ENCODE measurements at places on chromosomes 12 and 14.

GRCh38 chr14:93319958-93320357 is 12.9 kb downstream of the BTBD7 start:
- DNase-seq = no peak

DNA sequence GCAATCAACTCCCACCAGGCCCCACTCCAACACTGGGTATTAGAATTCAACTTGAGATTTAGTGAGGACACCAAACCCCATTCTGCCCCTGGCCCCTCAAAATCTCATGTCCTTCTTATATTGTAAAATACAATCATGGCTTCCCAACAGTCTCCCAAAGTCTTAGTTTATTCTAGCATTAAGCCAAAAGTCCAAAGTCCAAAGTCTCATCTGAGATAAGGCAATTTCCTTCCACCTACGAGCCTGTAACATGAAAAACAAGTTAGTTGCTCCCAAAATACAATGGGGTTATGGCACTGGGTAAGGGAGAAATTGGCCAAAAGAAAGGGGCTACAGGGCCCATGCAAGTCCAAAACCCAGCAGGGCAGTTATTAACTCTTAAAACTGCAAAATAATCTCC is 46.6 kb upstream of the TMTC1 start:
- DNase-seq = no peak

GRCh38 chr12:66584673-66585072 is 94.2 kb downstream of the GRIP1 start:
- DNase-seq = no peak

DNA sequence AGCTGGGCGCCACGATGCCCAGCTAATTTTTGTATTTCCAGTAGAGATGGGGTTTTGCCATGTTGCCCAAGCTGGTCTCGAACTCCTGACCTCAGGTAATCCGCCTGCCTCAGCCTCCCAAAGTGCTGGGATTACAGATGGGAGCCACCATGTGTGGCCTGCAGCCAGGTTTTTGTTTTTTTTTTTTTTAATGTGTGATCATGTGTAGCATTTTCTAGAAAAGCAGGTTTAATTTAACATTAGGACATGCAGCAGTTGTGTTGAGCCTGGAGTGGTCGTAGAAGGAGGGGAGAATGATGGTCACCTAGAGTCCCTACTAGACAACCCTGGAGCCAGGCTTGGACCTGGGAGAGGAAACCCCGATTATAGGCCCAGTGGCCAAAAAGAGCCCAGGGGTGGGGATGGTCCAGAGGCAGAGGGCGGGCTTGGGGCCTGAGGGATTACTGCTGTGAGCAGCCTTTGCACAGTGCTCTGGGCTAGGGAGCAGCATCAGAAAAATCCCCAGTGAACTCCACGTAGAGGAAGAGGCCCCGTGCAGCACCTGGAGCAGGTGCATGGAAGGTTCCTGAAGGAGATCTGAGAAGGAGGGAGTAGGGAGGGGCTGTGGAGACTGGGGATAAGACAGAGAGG is 13.6 kb downstream of the DLK1 start:
- DNase-seq = no peak

DNA sequence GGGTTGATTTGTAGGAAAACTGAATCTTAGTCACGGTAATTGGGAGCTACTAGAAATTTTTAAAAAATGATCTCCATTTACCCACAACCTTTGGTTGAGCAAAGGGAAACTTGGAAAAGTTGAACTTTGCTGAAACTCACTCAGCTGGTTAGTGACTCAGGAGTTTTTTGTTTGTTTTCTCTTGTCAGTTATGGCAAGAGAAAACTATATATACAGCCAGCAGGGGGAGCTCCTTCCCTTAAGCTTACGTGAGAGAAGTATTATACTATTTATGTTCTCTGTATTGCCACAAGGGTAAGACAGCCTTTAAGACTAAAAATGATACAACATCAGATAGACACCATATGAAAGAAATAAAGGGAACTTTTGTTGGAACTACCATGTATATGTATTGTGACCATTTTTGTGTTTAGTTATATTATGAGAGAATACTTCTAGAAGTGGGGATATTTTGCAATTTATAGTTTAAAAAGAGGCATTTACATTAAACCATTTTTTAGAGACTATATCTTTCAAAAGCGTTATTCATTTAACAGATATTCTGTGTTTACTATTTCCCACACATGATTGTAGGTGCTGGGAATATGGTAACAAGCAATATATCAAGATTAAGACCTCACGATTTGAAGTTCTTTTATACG is 28.1 kb upstream of the TBC1D30 start:
- peak; percentile 68 for DNase-seq

DNA sequence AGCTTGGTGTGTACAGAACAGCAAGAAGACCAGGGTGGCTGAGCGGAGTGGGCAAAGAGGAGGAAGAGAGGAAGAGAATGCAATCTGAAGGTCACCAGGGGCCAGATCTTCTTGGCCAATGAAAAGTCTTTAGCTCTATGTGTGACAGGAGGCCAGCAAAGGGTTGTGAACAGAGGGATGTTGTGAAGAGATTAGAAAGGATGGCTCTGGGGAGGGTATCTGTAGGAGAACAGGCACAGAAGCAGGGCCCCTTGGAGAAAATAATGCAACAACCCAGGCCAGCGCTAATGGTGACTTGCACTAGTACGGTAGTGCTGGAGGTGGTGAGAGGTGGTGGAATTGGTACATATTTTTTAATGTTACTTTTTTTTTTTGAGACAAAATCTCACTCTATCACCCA is 97.2 kb downstream of the NT5DC3 start:
- DNase-seq = no peak

GRCh38 chr14:53213761-53214160 is 60.6 kb upstream of the DDHD1 start:
- no peak for DNase-seq

DNA sequence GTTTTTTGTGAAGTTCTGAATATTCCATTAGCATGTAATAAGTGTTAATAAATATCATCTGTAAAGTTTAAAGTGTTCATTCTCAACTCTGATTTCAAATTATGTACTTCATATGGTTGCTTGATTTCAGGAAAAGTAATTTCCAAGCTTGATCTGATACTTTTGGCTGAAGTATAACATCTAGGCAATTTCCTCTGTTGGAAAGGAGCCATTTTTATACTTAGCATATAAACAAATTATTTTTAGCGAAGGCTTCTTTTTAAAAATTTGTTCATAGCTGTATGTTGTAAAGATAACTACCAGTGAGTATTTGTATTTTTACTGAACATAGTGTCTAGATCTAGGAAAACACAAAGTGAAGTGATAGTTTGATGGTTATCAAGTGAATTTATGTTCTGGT is 153.4 kb upstream of the TMTC2 start:
- no peak for DNase-seq

Data from NCI-H1417 treated with DMSO at 0.1 percent for 48 hours (cell line).